Cortex of kidney (tissue), 1 donor: ENCODE measurements at places on chromosomes 11 and 22.

DNA sequence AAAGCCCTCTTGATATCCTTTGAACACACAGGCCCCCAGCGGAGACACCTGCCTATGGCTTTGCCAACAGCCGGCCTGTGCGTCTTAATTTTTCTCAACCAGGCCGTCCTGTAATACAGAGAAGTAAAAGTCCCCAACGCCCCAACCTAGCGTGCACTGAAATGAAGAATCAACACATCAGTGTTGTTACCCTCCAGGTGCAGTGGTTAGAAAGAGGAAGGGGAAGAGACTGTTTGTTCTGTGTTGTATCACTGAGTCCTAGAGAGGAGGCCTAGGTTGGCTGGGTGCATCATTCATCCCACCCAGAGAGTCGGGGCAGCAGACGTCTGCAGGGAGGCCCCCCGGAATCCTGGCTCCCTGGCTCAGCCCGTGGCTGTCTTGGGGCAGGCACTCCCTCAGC is 25.7 kb downstream of the SGSM1 start:
- DNase-seq: no peak

DNA sequence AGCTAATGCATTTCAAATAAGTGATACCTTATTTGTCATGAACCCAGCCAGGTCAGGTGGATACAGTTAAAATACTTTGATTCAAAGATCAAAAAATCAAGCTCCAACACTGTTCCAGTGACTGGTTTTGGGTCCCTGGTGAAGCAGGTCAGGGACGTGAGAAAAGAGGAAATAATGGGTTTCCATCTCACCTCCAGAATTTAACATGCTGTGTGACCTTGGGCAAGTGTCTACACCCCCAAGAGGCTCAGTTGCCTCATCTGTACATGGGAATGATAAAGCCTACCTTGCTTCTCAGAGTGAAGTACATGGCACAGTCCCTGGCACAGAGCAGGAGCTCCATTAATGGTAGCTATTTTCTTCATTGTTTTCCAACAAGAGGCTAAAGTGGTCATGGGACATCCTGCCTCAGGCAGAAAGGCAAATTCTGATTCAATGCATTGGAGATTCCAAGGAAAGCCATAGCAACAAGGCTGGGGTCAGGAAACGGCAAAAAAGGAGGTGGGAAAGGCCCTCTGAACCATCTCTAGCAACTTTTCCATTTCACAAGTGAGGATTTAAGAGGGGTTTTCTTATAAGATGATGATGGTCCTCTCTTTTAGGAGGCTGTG is 108.5 kb downstream of the CSNK2A3 start:
- no peak for DNase-seq

DNA sequence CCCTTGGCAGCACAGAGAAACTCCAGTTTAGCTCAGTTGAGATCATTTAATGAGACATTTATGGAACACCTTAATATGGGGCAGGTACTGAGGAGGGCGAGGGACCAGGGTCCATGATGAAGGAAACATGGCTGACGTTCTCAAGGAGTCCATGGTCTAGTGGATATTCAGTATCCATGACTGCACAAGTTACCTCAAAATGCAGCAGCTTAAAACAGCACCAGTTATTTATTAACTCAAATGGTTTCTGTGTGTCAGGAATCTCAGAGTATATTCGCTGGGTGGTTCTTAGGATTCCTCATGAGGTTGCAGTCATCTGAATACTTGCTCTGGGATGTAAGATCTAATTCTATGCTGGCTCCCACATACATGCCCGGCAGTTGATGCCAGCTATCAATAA is 346.8 kb downstream of the LARGE1 start:
- DNase-seq: no peak

DNA sequence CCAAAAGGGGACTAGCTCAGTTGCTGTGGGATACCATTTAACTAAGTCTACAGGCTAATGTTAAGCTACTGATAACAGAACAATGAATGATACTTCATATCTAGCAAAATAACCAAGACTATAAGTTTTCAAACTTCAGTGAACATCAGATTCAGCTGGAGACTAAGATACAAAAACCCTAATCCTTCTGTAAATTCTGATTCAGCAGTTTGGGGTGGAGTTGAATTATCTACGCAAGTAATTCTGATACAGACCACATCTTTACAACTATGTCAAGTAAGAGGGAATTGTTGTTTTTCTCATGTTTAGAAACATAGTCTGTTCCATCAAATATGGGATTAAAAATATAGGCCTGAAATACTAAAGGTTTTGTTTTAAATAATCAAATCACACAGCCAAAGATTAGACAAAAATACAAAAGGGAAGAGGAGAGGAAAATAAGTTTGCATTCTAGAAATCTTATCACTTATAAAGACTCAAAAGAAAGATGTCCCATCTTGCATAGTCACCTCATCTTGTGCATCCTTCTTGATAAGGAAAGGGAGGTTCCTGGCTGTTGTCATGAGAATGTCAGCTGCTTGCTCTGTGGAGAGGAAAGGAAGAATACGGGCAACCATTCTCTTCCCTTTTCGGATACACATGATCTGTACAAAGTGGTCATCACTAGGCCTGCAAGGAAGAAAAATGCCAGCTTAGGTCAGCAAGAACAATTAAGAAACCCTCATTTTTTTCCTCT is 21.4 kb downstream of the PATL1 start:
- DNase-seq: no peak

GRCh38 chr11:1381793-1382425 is 7.8 kb upstream of the BRSK2 start:
- no peak for DNase-seq

DNA sequence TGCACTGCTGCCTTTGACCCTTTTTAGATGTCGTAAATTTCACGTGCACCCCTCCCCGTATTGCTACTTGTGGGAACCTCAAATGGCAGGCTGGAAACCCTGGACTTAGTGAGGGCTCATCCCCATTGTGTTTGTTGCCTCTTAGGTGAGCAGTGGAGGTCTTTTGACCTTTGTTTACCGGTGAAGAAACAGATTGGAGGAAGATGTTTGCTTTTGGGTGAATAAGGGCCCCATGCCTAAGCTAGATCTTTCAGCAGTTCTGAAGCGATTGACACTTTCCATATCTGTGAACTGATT is 782 bp downstream of the SMARCB1 start:
- DNase-seq: no peak

- DNase-seq: no peak
These were observed 46.1 kb downstream of the MYH9 start for GRCh38 chr22:36341640-36342041.

- DNase-seq: no peak
These were observed 198.8 kb upstream of the SEZ6L start for GRCh38 chr22:25970374-25970911.

DNA sequence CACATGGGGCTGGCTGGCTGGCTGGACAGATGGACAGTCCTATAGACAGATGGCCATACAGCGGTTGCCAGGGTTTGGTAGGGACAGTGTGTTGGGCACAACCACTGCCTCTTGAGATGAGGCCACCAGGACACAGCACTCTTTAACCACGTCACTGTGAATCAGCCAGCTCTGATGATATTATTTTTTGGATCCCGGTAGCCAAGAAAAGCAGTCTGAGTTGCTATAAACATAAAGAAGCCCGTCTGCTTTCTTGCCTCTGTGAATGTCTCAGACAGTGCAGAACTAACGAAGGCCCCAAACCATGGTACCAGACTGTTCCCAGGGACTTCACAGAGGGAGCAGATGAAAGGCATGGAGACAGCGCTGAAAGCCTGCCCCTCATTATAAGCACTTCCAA is 115.9 kb upstream of the CSNK2A3 start:
- DNase-seq: no peak

DNA sequence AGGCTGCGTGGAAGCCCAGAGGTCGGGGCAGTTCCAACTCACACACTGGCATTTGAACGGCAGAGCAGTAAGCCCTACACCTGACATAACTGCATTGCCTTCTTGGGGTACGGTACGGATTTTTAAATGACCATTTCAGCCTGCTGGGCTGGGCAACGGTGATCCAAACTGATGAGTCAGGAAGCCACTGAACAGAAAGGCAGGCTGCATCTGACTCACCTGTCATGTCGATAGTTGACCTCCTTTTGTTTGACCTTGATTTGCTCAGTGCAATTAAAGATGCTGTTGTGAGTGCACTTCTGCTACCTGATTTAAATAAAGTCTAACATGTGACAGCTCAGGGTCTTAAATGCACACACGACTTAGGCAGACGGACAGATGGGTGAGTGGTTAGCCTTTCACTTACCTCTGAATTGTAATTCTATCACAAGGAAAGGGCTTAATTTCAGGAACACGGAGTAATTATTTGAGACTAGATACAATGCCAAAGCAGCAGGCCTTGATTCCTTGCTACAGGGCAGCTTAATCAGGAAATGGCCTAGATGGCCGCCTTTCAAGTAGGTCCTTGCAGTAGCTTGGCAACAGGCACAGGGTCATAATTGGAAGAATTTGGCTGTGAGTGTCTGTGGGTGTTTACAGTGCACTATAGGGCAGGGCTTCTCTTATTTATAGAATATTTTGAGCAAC is 52.2 kb downstream of the BMAL1 start:
- DNase-seq: no peak

- no peak for DNase-seq
These were observed 1.2 kb downstream of the DDX17 start for GRCh38 chr22:38504731-38505540.
